ENCODE measurements at places on chromosomes 4 and X.

GRCh38 chr4:13615161-13615560 is 12.4 kb downstream of the BOD1L1 start:
- no peak for DNase-seq

DNA sequence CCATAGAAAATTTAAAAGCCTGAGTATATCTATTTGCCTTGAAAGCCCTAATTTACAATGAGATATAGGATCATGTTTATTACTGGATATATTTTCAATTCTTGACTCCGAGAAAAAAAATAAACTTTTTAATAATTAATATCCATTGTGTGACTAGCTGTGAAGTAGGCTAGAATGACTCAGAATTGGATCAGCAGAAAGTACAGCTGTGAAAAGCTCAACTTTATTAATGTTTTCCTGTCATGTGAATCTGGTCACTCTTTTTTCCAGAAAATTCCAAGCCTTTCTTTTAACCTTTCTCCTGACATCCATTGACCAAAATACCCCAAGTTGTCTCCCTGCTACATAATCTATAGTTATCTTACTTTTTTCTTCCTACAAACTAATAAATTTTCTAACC is 171.8 kb upstream of the PACRGL start:
- no peak for DNase-seq

- no peak for DNase-seq
Measured at GRCh38 chr4:10158333-10158942, 41.8 kb upstream of the WDR1 start.

GRCh38 chr4:53013873-53014775 is 152.0 kb downstream of the RASL11B start:
- DNase-seq: no peak

DNA sequence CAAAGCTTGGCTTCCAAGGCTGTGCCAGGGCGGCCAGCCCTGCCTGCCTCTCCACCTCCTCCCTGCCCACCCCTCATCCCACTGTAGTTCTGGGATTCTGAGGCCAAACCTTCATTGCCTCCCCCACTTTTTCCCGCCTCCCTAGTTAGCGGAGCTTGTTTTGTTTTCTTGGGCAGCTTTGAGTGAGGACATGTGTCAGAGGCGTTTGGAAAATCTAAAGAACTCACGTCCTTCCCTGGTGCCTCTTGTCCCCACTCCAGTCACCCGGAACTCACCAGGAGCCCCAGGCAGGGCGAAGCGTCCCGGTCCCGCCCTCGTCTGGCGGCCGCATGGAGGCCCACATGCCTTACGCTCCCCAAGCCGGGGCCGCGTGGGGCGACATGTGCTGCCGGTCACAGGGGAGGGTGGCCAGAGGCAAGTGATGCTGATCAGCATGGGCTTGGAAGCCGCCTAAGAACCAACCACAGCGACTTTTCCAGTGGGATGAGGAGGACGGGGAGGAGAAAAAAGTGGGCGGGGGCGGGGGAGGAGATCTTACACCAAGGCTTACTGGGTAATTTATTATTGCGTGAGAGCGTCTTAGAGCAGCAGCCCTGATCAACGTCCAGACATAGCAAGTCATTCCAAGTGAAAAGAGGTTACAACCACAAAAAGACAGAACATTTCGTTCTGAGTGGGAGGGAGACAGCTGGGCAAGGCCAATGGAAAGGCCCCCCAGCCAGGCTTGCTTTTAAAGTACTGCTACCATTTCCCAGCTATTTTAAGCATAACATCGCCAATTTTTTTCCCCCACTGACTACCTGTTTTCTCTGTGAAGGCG is 48.5 kb downstream of the PRPS1 start:
- DNase-seq: peak; percentile 65

GRCh38 chr4:87100168-87100567 is 120.2 kb downstream of the KLHL8 start:
- no peak for DNase-seq

GRCh38 chrX:41313419-41313818 is 20.5 kb upstream of the DDX3X start:
- DNase-seq: no peak

DNA sequence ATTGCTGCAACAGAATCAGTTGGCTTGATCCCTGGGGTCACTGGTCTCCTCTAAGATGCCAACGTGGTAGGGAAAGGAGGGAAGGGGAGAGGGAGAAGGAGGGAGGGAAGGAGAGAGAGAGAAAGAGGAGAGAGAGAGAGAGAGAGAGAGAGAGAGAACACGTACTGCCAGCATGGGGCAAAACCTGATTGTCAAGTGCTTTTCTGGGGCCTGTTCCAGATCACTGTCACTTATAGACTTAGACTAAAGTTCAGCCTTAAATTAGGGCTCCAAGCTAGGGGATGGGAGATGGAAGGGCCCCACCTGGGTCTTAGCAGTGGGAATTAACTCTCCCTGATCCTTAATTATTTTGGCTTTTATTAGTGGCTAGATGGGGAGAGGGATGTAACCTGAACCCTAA is 12.9 kb downstream of the SHROOM4 start:
- DNase-seq: no peak
